ENCODE measurements at places on chromosomes 4 and X.

- DNase-seq = no peak
These were observed 268.4 kb downstream of the HS3ST1 start for GRCh38 chr4:11160288-11160687.

- no peak for DNase-seq
These were observed 116.5 kb downstream of the FAM13A start for GRCh38 chr4:88940506-88940905.

GRCh38 chrX:55135171-55135570 is 46.4 kb downstream of the PAGE2 start:
- DNase-seq = peak; percentile 3

- peak; percentile 64 for DNase-seq
These were observed 1.3 kb downstream of the AFF1 start for GRCh38 chr4:86935853-86936733.

DNA sequence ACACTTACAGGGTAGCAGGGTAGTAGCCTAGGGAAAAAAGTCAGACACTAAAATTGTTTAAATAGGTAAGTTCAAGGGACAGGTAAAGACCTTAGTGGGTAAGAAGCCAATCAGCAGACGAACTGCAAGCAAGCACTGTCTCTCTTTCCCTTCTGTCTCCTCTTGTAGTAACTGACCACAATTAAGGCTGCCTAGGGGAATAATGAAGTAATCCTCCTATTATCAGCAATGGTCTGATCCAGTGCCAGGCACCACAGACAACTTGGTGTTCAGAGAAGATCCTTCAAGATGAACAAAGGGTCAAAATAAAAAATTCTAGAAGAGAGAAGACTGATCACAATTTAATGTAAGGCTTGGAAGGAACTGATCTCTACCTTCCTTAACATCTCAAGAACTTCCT is 62.9 kb downstream of the ELOVL6 start:
- no peak for DNase-seq
